ENCODE measurements at places on chromosomes 1 and 21. TPM values are rescaled to one million over a fixed set of nuclear protein-coding genes. Genes with fewer than 3 reads are reported as not detected.

DNA sequence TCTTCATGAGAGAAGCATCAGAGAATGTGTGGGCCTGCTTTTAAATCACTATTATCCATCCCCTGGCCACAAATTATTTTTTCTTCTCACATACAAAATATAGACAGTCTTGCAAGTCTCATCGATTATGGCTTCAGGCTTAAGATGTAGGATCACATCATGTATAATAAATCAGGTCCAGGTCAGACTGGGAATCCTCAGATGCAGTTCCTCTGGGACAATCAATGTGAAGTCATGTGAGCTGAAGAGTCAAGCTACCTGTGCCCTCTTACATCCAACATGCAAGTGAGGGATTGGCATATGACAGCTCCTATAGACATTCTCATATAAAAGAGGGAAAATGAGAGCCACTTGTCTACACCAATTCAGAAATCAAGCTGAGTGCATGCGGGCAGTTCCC is 631.8 kb downstream of the PTPRU start:
- no peak for DNase-seq

DNA sequence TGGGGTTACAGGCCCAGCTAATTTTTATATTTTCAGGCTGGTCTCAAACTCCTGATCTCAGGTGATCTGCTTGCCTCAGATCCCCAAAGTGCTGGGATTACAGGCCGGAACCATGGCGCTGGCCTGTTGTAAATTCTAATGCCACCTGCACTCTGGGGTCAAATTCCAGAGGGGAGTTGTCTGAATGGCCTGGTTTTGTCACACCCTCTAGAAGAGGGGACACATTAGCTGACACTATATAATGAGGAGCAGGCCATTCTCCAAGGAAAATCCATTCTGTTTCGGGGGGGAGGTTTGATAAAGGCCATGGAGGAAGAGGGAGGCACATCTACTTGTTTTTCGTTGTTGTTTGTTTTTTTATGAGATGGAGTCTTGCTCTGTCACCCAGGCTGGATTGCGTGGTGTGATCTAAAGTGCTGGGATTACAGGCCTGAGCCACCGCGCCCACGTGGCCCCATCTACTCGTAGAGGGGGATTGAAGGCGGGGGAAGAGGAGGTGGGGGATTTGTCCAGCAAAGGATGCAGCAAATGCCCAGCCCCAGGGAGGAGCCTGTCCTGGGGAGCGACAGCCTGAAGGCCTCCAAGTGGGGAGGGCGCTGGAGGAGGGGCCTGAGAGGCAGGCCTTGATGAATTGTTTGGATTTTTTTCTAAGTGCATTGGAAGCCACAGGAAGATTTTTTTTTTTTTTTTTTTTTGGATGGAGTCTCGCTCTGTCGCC is 78.4 kb upstream of the SLC45A1 start:
- DNase-seq, result peak; percentile 84

- no peak for DNase-seq
Measured at GRCh38 chr1:212805767-212806166, 14.1 kb downstream of the TATDN3 start.

DNA sequence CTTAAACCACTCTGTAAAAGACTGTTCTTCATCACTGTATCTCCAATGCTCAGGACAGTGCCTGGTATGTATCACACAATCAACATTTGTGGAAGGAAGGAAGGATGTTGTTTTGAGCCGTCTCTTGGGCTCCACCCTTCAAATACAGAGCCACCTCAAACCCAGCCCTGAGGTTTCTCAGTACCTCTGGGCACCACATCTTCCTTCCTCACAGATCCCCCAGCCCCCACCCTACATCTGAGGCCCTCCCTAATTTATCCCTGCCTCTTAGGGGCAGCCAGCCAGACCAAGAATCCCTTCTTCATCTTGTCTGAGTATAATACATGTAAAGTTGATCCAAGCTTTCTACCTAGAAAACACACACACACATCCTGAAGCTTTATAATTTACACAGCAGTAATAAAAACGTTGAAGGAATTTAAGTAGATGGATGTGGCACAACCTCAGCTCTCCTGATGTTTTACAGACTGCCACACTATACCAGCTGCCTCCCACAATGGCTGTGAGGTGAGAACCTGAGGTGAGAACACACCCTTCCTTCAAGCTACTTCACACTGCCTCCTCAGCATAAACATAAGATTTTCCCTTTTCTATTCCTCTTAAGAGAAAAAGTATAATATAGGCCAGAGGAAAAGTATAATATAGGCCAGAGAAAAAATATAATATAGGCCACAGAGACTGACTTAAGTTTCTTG is 48.5 kb downstream of the CDC7 start:
- no peak for DNase-seq

DNA sequence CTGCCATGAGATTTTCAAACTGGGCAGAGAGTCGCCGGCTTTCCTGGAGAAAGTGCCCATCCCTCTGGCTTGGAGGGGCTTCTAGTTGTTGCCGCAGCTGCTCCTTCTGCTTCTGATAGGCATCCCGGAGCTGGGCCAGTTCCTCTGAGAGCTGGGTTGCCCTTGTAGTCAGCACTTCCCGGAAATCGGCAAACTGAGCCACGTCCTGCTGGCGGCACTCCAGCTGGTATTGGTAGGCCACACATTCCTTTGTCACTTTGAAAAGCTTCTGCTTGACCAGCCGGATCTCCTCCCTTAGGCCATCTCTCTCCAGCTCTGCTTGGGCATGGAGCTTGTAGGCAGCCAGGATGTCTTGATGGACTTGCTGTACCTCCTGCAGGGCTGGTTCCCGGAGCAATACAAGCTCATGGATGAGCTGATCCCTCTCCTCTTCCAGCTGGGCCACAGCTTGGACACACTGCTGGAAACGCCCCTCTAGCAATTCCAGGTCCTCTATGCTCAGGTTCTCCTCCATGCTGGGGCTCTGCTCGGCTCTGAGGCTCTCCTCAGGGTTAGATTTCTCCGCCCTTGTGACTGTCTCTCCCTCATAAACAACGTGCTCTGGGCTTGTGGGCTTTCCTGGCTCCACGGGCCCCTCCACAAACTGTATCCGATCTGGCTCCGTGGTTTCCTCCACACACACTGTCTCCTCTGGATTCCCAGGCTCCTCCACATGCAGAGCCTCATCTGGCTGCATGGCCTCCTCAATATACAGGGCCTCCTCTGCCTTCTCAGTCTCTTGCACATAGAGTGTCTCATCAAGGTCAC is 7.3 kb downstream of the SYNC start:
- peak; percentile 94 for DNase-seq

- DNase-seq, result no peak
Measured at GRCh38 chr1:33161061-33161681, 20.7 kb downstream of the TRIM62 start.

- DNase-seq, result no peak
Measured at GRCh38 chr1:92923664-92924063, 37.6 kb downstream of the DIPK1A start.

GRCh38 chr1:248923352-248924338 is 17.6 kb downstream of the PGBD2 start:
- DNase-seq, result no peak

GRCh38 chr1:160006312-160006940 is 25.4 kb downstream of the PIGM start:
- peak; percentile 88 for DNase-seq

GRCh38 chr1:188386161-188386560 is 1557.4 kb downstream of the PLA2G4A start:
- no peak for DNase-seq

- DNase-seq, result no peak
Measured at GRCh38 chr1:193609592-193609991, 423.2 kb upstream of the B3GALT2 start.

- no peak for DNase-seq
Measured at GRCh38 chr1:87108814-87109411, 194.5 kb downstream of the HS2ST1 start.

DNA sequence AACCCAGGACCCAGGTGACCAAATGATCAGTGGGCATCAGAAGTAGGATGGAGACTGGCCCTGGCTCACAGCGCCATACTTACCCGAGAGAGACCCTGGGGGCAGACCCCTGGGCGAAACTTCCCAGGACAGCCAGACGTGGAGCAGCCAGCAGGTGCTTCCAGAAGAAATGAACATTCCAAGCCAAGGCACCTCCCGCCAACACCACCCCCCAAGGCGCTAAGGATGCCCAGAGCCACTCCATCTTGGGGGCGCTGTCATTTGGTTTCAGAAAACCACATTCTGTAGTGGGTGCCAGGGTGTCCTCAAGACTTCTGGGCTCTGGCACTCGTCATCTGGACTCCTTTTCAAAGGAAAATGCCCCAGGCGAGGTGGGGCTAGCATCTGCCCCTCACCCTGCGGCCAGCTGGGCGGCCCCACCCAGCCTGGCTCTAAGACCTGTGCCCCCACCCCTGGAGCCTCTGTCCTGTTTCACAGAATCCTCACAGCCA is 98.8 kb downstream of the RIPK4 start:
- DNase-seq, result peak; percentile 68

- DNase-seq, result no peak
Measured at GRCh38 chr1:246000638-246001015, 506.5 kb downstream of the SMYD3 start.

DNA sequence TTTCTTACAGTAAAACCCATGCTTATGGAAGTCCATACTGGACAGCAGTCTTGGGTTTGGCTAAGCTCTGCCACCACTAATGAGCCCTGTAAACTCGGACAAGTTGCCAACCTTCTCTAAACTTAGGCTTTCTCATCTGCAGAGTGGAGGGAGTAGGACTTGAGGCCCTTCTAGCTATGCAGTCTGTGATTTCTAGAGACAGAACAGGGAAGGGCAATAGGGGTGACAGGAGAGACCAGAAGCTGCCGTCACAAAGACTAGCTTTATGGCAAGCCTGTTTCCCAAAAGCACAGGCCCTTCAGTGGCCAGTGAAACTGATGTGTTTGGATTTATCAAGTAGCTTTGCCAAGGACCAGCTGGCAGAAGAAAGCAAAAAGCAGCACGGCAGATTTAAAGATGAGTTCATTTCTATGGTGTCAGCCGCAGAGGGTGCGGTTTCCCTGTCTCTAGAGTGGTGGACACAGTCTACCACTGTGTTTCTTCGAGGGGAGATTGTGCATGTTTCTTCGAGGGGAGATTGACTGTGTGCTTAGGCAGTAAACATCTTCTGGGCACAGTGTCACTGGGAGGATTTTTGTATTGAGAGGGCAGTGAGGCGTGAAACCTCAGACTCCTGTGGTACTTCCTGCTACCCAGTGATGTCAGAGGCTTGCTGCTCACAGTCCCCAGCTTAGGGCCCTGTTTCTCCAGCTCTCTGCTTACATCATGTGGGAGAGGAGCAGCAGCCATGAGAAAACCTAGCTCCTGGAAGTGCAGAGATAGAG is 119.0 kb downstream of the ROR1 start:
- DNase-seq, result no peak

GRCh38 chr1:99681583-99681982 is 35.7 kb downstream of the PALMD start:
- no peak for DNase-seq

DNA sequence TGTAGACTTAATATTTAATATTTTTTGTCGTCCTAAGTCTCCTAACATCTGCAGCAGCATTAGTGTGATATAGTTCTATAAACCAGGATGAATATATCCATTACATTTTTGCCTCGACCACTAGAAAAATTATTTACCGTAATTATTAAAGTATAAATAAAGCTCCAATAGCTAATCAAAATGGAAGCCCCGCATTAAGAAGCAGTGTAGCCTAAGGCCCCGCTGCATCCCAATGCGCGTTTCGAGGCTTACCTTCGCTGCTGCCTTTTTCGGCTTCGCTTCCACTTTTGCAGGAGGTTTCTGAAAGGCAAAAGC is 891 bp downstream of the HMGN1 start:
- DNase-seq, result no peak

- no peak for DNase-seq
Measured at GRCh38 chr1:9615316-9616063, 26.8 kb downstream of the TMEM201 start.

- no peak for DNase-seq
Measured at GRCh38 chr1:14668538-14668937, 70.1 kb downstream of the KAZN start.

DNA sequence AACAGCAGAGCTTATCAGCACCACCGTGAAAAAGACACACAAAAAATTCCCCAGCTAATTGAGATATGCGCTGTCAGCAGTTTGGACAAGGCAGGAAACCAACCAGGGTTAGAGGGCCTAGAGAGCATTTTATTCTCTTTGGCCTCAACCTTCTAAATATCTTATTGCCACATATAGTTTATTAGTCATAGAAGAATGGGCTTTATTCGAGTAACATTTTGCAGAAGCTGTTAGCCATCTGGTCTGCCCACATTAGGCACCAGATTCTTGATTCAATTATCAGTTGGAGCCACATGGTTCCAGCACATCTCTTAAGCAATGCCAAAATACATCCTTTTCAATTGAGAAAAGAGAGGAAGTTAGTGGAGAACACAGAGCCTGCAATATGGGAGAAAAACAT is 109.9 kb upstream of the CXADR start:
- DNase-seq, result no peak

DNA sequence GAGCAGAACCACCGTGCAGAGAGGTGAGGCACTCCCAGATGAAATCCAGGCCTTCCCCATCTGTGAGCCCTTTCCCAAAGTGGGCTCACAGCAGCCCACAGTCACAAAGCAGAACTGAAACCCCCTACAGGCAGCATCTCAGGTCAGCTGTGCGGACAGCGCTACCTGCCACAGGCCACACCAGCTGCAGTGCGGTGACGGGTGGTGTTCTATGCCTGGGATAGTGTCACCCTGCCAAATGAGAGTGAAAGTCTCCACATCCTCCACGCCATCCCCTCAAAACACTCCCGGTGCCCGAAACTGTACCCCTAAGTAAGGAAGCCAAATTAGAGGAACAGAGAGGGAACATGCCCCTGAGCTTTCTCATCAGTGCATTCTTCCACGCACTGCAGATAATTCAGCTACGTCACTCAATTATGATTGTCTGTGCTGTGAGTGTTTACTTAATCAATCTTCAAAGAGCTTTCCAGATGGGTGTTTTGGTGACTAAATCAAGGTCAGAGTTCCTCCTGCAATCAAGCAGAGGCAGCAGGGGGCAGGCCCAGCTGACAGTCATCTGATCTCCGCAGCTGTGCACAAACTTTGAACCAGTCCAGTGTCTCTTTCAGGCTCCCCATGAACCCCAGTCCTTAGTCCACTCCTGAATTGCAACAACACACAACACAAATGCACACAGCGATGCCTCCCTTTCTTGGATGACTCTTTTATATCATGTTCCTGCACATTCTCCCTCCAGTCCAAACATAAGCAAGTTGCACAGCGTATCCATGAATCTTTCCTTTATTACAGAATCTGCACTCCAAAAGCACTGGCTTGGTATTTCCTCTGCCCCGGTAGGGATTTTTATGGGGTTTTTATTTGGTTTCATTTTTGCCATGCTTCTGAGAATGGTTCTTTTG is 150.0 kb downstream of the TOMM20 start:
- peak; percentile 86 for DNase-seq

- DNase-seq, result no peak
Measured at GRCh38 chr1:5410652-5411051, 581.6 kb downstream of the NPHP4 start.

The SLC25A34 gene
- total RNA-seq, result 1.6 TPM

The KISS1 gene
- total RNA-seq, result not detected

The CDC20 gene
- total RNA-seq, result 1.0 TPM

The CD53 gene
- total RNA-seq, result 30.2 TPM

The ZBTB21 gene
- 12.6 TPM for total RNA-seq

The IQGAP3 gene
- 0.43 TPM for total RNA-seq

The RHD gene
- not detected for total RNA-seq

The GPR37L1 gene
- 0.09 TPM for total RNA-seq

The PKP1 gene
- 0.83 TPM for total RNA-seq

The ADIPOR1 gene
- total RNA-seq, result 62.5 TPM

Measured in posterior vena cava (tissue), 2 donors.